ENCODE measurements at places on chromosomes 1 and 21.

- DNase-seq: no peak
These were observed 1.8 kb downstream of the TXNIP start for GRCh38 chr1:145994391-145995120.

- no peak for DNase-seq
These were observed 742.2 kb upstream of the TMPRSS15 start for GRCh38 chr21:19145682-19146293.

- no peak for DNase-seq
These were observed 1.5 kb downstream of the RABGGTB start for GRCh38 chr1:75787524-75787923.

DNA sequence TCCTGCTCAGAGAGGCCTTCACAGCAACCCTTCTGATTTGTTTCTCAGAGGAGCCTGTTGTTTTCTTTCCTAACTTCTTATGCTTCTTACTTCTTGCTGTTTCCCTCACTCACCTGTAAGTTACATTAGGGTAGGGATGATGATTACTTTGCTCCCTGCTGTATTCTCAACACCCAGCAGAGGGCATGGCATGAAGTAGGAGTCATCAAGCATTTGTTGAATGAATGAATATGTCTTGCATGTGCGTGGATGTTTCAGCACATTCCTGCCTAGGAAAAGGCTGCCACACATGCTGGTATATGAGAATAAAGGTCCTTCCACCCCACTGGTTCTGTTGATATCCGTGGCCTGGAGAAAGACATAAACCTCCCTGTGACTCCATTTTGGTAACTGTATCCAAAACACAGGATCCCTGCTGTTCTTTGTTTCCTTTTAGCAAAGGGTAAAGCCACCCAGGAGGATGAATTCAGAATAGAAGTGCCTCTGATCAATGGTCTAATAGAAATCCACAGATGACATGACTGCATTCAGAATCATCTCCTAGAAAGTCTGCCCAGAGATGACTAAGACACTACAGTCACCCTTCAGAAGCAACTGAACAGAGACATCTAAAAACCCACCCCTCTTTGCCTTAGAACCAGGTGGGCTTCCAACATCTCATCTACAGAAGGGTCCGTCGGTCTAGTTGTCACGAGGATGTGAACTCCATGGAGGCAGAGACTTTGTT is 168.8 kb downstream of the ZSCAN20 start:
- DNase-seq: no peak

GRCh38 chr1:245877976-245878375 is 629.1 kb downstream of the SMYD3 start:
- no peak for DNase-seq

DNA sequence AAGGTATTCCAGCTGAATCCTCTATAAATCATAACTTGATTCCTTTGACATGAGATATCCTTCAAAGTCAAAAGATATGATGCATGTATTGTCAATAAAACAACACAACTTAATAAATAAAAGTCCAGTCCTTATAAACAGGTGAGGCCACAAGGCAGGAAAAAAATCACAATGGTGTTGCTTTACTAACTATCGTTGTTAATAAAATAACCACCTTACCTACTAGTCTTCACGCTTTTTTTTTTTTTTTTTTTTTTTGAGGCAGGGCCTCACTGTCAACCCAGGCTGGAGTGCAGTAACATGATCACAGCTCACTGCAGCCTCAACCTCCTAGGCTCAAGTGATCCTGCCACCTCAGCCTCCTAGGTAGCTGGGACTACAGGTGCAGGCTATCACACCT is at the start of gene TMEM81:
TSS of gene TMEM81 (minus strand) at position 101 of the 400 bp plus-strand sequence. CDS start 140 bp downstream, outside the sequence.
- no peak for DNase-seq

- no peak for DNase-seq
These were observed 172.2 kb upstream of the IRF2BP2 start for GRCh38 chr1:234782105-234782751.

DNA sequence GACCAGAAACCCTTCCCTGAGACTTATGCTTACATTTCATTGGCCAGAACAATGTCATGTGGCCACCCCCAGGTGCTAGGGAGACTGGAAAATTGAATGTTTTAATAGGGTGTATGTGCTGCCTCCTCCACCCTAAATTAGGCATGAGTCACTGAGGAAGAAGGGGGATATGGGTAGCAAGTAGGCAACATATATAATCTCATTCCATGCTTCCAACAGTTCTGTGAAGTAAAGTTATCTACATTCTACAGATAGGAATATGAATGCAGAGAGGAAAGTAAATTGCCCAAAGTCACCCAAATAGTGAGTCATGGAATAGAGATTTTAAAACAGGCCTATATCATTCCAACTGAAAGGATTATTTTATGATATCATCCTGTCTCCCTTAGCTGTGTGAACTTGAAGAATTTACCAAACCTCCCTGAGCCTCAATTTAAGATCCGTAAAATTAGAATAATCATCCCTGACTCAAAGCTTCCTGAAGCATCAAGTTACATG is 168.6 kb upstream of the FGGY start:
- no peak for DNase-seq

- no peak for DNase-seq
These were observed 31.9 kb upstream of the LHX4 start for GRCh38 chr1:180198196-180198595.

GRCh38 chr1:32612189-32612881 is 38.0 kb downstream of the ZBTB8OS start:
- DNase-seq: peak; percentile 6

GRCh38 chr1:44806025-44806703 is 987 bp downstream of the DYNLT4 start:
- DNase-seq: no peak

DNA sequence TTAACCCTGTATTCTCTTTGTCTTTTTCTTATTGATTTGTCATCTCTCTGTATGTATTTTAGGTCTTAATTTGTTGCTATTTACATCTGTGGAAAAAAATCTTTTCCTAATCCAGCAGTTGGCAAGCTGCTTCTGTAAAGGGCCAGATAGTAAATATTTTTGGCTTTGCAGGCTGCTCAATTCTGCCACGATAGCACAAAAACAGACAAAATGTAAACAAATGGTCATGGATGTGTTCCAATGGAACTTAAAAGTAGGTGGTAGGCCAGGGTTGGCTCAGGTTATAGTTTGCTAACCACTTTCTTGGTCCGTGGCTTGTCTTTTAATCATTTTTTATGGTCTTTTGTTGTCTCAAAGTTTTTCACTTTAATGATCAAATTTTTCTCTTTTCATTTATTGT is 371.8 kb downstream of the HHAT start:
- DNase-seq: no peak

- DNase-seq: no peak
These were observed 149.9 kb upstream of the C1orf105 start for GRCh38 chr1:172270605-172271004.

DNA sequence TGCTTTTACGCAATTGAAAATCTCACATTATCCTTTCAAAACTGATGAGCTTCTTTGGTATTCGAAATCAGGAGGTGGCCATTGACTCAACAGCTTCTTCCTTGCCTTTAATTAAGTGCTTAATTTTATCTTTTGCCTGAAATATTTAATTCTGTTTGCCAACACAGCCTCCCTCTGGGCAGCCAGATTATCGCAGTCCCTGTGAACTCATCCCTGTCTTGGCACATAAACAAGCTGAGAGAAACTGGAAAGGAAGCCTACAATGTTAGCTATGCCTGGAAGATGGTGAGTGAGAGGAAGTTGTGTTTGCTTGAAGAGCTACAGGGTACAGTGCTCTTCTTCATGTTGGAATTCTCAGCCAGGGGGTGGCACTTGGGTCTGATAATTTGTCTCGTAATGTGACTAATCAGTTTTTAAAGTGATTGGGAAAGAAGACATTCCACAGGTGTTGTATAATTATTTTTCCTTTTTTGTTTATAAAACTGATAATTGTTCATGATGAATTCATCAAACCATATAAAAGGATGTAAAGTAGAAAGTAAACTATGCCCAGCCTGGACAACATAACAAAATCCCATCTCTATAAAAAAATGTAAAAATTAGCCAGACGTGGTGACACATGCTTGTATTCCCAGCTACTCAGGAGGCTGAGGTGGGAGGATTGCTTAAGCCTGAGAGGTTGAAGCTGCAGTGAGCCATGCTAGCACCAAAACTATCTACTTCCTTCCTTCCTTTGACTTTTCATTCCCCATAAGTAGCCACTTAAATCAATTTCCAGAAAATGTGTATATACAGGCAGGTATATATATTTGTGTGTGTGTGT is 90.1 kb upstream of the RAVER2 start:
- DNase-seq: no peak

DNA sequence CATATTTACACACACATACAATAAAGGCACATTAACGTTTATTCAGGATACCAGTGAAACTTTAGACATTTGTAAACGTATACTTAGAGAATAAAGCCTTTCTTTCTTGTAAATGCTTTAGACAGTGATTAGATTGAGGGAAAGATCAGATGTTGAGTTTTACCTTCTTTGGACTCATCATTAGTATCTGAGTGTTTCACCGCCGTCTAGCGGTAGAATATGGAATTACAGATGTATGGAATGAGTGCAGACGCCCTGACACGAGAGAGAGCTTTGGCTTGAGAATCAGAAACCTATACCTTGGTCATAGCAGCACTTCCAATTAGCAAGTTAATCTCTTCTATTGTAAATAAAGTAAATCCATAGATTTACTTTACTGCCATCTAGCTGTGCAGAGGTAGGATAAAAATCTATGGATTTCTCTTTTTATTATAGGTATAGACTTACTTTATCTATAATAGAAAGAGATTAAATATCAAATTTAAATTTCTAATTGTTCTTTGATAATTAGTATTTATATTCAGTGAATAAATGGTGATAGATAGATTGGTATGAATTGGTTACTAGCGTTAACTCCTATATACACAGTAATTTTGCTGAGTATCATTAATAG is 12.6 kb downstream of the FLG2 start:
- DNase-seq: no peak

- no peak for DNase-seq
These were observed 37.7 kb upstream of the TMEM125 start for GRCh38 chr1:43232074-43232473.

- no peak for DNase-seq
These were observed 212.4 kb upstream of the USP24 start for GRCh38 chr1:55427606-55428005.

- DNase-seq: no peak
These were observed 102.0 kb downstream of the CRYAA start for GRCh38 chr21:43270800-43271301.

- DNase-seq: no peak
These were observed 33.7 kb downstream of the L1TD1 start for GRCh38 chr1:62228136-62228882.

DNA sequence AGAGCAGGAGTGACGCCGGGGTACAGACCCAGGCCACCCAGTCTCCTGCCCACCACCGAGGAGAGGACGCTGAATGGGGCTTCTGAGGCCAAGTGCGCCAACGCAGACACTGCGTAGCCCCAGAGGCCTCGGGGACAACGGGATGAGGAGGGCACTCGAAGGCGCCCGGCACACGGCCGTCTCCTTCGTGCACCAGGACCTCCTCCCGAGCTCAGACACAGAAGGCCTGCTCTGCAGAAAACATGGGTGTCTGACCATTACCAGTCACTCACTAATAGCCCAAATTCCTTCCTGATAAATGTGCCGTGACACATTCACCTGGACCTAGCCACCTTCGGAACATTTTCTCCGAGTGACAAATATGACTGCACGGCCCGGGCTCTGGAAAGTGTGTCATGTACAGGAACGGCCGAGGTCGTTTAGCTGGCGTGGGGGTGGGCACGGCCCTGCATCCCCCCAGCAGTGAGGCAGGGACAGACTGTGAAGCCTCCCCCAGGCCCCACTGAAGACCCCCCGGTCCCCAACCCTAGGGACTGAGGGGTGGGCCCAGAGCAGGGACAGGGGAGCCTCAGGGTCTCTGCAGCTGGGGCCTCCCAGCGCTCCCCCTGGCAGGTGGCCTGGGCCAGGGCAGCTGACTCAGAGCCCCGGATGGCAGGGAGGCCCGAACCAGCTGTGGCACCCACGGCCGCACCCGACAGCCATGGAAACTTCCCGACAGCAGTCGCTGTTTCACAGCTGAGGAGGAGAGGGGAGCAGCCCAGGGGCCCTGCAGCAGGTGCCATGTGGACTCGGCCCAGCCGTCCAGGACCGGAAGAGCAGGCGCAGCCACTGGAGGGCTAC is 16.7 kb upstream of the COL6A2 start:
- no peak for DNase-seq

- no peak for DNase-seq
These were observed 484.4 kb upstream of the ZRANB2 start for GRCh38 chr1:71565262-71565661.

- DNase-seq: no peak
These were observed 15.9 kb downstream of the PSEN2 start for GRCh38 chr1:226886122-226886901.

- no peak for DNase-seq
These were observed 123.3 kb downstream of the GRIK3 start for GRCh38 chr1:36910886-36911540.

DNA sequence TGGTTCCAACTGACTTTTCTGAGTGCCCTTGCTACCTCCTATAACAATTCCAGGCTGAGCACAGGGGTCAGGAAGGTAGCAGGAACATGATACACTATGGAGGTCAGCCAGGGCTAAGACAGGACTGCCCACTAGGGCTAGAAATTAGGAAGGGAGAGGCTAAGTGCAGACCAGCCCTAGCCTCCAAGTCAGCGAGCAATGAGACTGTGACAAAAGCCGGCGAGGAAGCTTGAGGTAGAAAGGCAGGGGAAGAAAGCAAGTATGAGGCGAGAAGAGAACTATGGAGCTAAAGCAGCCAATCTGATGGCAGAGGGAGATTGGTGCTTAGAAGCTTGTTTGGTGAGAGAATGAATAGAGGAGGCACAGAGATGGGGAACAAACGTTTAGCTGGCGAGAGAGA is 4.7 kb downstream of the UROD start:
- no peak for DNase-seq

GRCh38 chr1:231691618-231692259 is 65.1 kb downstream of the DISC1 start:
- no peak for DNase-seq

All from NCI-H187 treated with DMSO at 0.1 percent for 48 hours (cell line).